ENCODE measurements at places on chromosomes 16 and 17.

DNA sequence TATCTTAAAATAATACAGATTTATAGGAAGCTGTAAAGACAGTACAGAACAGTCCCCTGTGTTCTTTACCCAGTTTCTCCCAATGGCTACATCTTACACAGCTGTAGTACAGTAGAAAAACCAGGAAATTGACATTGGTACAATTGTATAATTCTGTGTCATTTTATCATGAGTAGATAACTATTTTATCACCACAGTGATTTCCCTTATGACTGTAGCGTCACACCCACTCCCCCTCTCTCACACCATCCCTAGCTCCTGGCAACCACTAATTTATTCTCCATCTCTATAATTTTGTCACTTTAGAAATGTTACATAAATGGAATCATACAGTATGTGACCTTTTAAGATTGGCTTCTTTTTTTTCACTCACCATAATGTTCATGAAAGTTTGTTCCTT is 30.9 kb downstream of the CLTC start:
- DNase-seq = no peak

- no peak for DNase-seq
These were observed 84.9 kb downstream of the CYB561 start for GRCh38 chr17:63361182-63361581.

GRCh38 chr16:55508271-55508921 is 476 bp upstream of the LPCAT2 start:
- no peak for DNase-seq

DNA sequence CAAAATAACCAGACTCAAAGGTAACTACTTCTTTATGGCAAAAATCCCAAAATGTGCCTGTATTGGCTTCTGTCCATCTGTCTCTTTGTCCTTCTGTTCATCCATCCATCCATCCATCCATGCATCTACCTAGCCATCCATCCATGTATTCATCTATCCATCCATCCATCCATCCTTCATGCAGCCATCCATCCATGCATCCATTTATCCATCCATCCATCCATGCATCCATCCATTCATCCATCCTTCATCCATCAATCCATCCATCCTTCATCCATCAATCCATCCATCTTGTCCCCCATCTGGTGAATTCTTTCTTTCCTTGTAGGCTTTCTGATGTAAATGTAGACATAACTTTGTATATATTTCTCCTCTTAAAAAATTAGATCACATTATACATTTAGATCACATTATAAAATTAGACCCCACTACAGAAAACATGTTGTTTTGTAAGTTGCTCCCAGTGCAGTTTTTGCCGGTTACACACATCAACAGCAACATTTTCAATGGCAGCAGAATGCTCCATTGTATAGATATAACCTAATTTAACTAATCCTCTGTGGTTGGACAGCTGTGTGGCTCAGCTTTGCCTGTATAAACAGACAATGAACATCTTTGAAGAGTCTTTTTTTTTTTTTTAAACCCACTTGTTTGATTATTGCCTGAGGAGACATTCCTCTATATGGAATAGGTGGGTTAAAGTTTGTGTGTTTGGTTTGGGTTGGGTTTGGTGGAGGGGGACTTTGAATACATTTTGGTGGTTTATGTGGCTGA is 72.0 kb downstream of the MSI2 start:
- DNase-seq = no peak

DNA sequence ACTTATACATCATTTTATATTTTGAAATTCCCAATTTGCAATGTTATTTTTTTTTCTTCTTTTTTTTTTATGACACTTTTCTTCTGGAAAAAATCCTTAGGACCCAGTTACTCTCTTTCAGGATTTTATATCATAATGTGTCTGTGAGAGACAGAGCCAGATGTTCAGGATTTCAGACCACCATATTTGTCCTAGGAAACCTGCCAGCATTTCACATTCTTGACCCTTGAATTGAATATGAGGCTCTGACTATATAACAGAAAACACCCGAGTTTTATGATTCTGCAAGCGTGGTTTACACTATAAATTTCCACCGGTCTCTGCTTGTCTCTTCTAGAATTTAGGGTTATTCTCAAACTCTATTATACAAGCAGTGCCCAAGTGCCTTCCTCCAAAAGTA is 621.0 kb downstream of the WWOX start:
- DNase-seq = no peak

DNA sequence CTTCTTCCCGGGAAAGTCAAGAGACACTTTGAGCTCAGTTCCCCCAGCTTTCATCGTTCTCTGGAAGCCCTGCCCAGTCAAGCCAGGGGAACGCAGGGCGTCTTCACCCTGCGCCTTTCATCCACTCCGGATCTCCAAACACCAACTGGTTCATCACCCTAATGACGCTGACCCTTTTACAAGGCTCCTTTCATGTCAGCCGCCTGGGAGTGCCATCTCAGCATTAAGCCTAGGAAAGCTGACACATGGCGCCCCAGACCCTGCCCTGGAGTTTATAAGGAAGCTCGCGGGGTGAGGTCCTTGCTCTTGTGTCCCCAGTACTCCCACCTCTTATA is 594 bp upstream of the DNAJC7 start:
- DNase-seq = no peak

- DNase-seq = no peak
These were observed 13.8 kb downstream of the PKD1 start for GRCh38 chr16:2121853-2122252.

- no peak for DNase-seq
These were observed 119.2 kb downstream of the RPTOR start for GRCh38 chr17:80663781-80664206.

DNA sequence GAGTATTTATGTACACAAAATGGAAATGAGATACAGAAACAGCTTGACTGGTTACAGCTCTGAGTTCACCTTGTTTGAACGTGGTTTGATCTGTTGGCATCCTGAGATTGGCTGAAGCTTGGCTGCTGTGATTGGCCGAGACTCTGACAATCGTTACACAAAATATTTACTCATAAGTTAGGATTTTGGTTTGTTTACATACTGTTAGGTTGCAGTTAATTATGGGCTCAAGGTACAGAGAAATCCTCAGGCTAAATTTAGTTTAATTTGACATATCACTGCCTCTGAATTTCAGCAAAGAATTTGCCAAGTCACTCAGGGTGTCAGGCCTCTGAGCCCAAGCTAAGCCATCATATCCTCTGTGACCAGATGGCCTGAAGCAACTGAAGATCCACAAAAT is 227.3 kb downstream of the COPRS start:
- DNase-seq = no peak

DNA sequence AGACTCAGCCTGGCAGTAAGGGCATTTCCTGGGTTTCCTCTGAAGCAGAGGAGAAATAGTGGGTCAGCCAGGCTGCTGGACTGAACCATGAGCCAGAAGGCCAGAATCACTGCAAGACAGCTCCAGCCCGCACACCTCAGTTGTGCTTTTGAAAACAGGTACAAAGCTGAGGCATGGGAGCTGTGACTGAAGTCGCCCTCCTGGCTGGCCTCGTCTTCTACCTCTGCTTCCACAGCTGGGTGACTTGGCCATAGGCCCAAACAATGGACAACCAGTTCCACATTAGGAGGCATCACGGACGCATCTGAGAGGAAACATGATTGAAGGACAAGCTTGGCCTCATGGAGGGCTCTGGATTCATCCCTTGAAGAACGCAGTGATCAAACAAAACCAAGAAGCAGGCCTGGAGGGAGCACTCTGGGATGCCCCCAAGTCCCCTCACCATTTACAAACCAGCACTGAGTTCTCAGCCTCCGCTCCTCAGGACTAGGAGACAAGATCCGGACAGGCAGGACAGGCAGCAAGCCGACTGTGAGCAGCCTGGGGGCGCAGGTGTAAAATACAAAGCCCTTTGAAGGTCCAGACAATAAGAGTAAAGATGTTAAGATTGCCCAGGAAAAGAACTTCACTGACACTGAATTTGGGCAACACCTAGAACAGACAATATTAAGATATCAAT is 68.7 kb downstream of the N4BP1 start:
- no peak for DNase-seq

- DNase-seq = no peak
These were observed 129.7 kb downstream of the LAT start for GRCh38 chr16:29114574-29114973.

DNA sequence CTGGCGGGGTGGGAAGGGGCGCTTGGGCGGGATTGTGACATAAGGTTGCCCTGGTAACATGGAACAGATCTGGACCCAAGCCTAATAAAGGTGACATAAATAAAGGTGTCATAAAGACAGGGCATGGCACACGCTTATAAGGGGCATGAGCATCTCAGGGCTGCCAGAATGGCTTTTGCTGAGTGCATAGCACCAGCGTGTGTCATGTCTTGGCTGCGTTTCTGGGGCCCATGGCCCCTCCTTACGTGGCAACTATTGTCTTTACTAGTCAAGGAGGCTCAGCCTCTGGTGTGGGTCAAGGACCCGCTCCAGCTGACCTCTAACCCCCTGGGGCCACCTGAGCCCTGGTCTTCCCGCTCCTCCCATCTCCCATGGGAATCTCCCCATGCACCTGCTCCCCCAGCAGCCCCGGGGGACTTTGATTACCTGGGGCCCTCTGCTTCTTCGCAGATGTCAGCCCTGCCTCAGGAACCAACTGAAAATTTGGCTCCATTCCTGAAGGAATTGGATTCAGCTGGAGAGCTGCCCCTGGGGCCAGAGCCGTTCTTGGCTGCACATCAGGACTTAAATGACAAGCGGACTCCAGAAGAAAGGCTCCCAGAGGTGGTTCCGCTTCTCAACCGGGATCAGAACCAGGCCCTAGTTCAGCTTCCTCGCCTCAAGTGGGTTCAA is 13.9 kb downstream of the LRRC37B start:
- no peak for DNase-seq

DNA sequence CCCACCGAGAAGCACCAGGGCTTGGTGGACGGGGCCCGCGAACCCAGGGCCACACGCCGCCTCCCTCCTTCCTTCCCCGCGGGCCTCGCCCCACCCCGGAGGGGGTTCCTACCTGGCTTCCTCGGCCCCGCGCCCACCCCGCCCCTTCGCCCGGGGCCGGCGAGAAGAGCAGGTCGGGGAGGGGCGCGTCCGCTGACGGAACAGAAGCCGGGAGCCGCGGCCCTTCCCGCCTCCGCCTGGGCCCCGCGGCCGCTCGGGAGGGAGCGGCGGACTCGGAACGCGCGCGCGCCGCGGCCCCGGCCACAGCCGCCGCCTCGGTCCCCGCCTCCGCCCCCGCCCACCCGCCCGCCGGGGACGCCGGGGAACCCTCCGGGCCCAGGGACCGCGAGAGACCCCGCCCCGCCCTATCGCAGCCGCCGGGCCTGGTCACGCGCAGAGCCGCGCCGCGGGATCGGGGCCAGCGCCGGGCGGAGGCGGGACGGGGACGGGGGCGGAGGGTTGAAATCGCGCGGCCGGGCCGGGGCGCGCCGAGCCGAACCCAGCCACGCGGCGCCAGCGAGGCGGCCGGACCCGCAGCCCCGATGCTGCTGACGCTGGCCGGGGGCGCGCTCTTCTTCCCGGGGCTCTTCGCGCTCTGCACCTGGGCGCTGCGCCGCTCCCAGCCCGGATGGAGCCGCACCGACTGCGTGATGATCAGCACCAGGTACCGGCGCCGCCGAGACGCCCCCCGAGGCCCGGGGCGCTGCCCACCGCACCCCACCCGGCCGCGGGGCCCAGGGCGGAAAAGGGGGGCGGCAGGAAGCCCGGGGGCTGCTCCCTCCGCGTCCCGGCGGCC is at the start of gene TLCD3A:
Gene TLCD3A, plus strand, starts transcription at position 530 of the 835 bp plus-strand sequence. Its CDS starts 52 bp downstream, at position 582.
- peak; percentile 52 for DNase-seq

- DNase-seq = no peak
These were observed 4.2 kb upstream of the RPH3AL start for GRCh38 chr17:356671-357434.

- DNase-seq = no peak
These were observed 86.3 kb downstream of the WDR59 start for GRCh38 chr16:74898659-74899058.

- no peak for DNase-seq
These were observed 29.2 kb downstream of the CCDC40 start for GRCh38 chr17:80065478-80066170.

DNA sequence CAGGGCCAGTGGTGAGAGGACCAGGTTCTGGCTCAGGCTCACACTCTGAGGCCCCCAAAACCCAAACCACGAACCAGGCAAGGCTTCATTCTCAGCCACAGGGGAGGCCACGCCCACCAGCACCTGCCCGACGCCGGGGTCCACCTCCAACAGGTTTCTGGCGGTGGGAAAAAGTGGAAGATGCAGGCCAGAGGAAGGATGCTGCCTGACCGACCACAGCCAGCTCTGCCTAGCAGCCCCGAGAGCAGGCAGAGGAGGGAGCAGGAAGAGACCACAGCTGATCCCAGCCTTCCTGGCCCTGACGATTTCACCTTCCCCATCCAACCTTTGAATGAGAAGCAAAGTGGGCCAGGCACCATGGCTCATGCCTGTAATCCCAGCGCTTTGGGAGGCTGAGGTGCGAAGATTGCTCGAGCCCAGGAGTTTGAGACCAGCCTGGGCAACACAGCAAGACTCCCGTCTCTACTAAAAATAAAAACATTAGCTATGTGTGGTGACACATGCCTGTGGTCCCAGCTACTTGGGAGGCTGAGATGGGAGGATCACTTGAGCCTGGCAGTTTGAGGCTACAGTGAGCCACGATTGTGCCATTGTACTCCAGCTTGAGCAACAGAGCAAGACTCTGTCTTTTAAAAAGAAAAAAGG is 30.7 kb upstream of the SLC38A10 start:
- DNase-seq = no peak

- DNase-seq = no peak
These were observed 17.5 kb downstream of the EPN2 start for GRCh38 chr17:19254651-19255050.

- DNase-seq = no peak
These were observed 3.3 kb downstream of the ZNF319 start for GRCh38 chr16:57997176-57997527.

DNA sequence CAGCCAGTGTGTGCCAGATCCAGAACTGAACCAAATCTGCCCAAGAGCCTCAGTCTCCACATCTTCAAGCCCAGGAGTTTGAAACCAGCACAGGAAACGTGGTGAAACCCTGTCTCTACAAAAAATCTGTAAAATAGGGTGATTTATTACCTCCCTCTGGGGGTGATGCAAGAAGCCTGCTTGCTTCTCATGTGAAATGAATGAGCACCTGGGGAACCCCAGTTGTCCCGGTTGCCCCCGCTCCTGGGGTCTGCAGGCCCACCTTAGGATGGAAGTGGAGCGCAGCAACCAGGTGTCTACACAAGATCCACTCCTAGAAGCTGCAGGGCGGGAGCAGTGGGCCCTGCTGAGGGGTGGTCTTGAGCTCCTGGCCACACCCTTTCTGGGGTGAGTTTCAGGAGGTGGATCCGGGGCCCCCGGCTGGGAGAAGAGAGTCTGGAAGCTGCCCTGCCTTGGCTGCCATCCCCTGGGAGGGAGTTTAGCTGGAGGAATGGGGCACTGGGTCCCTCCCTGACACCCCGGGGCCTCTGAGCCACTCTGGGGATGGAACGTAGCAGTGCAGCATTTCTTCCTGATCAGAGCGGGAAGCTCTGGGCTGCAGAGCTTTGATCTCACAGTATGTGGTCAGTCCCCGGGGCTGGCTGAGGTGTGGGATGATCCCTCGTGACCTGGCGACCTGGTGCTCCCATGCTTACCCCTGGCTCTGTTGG is 117.8 kb downstream of the RAB11FIP4 start:
- DNase-seq = no peak

GRCh38 chr17:1241929-1242328 is 28.3 kb upstream of the BHLHA9 start:
- no peak for DNase-seq

Measured in stimulated activated CD4-positive, alpha-beta T cell treated with anti-CD3 and anti-CD28 coated beads, Interleukin-1b, Interleukin-23, amount 100 ng/mL, for 24 hours (primary cell).